IPS DF 19.7 (cell line): ENCODE measurements at places on chromosomes 12 and 14.

DNA sequence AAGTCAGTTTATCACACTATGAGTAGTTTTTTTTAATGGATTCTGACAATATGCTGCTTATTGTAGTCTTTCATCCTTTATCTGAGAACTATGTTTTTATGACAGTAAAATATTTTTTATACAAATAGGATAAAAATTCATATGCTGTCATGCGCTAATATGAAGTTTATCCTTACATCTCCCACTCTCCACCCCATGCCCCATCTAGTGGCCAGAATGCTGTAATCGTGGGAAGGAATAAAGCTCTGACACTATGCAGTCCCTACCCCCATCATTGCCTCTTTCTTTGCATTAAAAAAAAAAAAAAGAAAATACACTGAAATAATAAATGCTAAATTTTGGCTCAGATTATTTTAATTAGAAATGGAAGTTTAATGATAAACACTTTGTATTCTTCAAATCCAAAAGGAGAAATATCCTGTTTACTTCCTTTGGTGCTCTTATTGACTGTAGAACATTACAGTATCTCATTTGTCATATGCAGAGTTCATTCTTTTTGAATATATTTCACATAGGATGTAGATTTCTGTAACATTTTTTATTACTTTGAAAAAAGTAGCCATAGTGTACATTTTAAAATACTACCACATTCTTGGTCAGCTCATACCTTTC is 145.9 kb upstream of the SLCO1C1 start:
- DNase-seq, result no peak

DNA sequence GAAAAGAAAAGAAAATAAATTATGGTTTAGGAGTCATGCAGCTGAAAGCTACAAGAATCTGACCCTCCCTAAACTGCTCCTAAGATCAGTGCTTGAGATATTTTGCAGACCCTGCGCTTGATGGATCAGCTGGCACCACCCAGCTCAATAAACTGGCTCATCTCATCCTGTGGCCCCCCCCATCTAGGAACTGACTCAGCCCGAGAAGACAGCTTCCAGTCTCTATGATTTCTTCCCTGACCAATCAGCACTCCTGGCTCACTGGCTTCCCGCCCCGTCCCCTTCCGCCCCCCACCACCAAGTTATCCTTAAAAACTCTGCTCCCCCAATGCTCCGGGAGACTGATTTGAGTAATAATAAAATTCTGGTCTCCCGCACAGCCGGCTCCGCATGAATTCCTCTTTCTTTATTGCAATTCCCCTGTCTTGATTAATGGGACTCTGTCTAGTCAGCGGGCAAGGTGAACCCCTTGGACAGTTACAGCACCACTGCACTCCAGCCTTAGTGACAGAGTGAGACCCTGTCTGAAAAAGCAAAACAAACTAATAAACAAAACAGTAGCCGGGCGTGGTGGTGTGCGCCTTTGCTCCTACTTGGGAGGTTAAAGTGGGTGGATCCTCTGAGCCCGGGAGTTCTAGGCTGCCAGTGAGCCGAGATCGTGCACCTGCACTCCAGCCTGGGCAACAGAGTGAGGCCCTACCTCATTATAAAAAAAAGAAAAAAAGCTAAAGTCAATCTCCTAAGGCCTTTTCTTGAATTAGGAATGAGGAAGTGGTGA is 24.5 kb upstream of the SPTLC2 start:
- DNase-seq, result no peak

- no peak for DNase-seq
These were observed 1621.5 kb upstream of the FLRT2 start for GRCh38 chr14:83908419-83908818.

DNA sequence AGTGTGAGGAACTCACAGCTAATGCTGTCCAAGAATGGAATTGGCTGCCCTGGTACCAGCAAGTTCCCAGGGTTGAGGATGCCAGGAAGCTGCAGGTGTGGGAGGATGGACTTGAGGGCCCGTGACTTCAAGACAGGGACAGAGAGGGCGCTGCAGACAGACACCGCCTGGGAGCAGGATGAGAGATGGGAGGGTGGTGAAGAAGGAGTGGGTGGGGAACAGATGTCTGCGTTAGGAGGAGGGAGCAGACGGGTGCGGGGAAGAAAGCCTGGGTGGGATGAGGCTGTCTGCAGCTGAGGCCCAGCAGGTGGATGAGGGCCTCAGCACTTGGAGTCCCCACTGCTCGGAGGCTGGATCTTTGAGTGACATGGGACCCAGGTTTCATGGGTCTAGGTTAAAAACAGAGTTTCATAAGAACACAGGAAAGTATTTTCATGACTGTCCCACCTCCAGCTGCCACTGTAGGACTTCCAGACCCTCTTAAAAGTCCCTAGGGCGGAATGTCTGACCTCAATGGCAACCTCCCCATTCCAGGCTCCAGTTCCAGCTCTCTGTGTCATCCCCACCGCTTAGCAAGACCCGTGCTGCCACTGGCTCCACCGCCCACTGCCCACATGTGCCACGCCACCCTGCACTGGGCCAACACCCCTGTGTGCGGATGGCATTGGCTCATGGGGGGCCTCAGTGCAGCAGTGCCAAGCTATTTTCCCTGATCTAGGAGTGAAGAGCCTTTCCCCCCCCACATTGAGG is 70.3 kb upstream of the SCN8A start:
- DNase-seq, result no peak

- no peak for DNase-seq
These were observed 111.0 kb downstream of the BEGAIN start for GRCh38 chr14:100476012-100476822.

DNA sequence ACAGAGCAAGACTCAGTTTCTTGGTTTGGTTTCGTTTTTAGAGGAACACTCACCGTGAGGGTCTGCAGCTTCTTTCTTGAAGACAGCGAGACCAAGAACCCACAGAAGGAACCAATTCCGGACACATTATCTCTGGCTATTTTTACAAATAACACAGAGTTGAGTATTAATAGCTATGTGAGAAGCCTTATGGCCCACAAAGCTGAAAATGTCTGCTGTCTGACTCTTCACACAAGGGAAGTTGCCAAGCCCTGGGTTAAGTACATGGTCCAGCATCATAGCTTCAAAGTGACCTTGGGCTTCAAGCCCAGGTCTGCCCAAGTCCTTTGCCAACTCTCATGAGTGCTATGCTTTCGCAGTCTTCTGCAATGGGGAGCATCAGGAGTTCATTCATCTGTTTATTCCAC is 2.6 kb upstream of the LGMN start:
- DNase-seq, result no peak

DNA sequence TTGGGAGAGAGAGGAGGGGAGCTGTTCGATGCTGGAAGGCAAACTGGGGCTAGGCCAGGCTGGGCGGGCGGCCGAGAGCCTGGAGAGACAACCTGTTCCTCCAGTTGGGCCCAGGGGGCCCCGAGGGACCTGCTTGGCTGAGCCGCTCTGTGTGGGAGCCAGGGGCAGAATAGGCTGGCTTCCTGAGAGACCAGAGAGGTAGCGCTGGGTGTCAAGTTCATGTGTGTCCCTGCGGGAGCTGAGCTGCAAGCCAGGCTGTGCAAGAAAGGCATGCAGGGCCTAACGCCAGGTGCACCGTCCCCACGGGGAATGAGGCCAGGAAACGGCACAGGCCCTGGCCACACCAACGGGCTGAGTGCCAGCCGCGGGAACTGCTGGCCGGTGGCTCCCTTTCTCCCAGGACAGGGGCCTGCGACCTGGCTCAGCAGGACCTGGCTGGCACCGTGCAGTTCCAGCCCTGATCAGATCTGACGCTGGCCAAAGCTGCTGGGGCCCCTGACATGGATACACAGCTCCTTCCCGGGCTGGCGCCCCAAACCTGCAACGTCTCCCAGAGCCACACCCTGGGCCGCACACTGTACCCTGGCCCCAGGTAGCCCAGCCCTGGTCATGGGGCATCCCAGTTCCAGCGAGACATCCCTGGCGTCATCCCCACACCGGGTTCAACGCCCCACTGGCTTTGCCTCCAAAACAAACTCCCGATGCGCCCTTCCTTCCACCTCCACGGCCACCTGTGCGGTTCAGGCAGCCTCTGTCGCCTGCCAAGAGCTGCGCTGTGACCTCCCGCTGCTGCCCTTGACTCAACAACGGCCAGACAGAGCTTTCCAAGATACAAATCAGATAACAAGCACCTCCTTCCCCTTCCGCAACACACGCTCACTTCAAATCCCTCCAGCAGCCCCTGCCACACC is 65.0 kb downstream of the RFLNA start:
- no peak for DNase-seq

GRCh38 chr14:94787092-94787491 is 17.2 kb upstream of the GSC start:
- no peak for DNase-seq

DNA sequence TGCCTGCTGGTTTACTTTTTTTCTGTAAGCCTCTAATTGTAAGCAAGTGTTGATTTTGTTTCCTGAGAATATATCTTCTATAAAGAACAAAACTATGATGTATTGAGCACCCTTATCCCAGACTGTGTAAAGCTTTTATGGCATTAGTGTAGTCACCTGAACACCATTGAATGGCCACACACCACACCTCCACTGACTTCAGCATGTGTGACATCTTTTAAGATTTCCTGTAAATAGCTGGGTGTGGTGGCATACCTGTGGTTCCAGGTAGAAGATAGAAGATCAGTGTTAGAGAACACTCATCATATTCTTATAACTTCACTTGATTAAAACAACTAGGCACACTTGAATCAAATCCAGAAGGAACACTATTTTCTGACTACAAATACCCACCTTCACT is 51.3 kb downstream of the WBP11 start:
- DNase-seq, result no peak

- DNase-seq, result no peak
These were observed 33.1 kb upstream of the ETFBKMT start for GRCh38 chr12:31626270-31626995.

DNA sequence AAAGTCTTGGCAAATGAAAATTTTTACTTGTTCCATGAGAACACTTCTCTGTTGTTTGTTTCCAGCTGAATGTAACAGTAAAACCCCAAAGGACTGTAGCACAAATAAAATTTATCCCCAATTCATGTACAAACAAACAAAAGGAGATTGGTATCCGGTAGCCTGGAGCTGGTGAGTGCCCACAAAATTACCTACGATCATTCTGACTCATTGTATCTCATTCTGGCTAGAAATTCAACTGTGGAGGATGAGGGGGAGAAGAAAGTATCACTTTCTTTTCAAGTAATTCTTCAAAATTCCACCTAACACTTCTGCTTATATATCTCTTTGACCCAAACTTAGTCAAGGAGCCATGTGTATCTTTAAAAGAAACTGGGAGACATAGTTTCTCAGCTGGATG is 268.5 kb downstream of the ALG10B start:
- no peak for DNase-seq

- DNase-seq, result peak; percentile 52
These were observed 37.1 kb upstream of the FOXJ2 start for GRCh38 chr12:7995266-7995963.

GRCh38 chr14:39217214-39217879 is 16.4 kb upstream of the MIA2 start:
- DNase-seq, result no peak

DNA sequence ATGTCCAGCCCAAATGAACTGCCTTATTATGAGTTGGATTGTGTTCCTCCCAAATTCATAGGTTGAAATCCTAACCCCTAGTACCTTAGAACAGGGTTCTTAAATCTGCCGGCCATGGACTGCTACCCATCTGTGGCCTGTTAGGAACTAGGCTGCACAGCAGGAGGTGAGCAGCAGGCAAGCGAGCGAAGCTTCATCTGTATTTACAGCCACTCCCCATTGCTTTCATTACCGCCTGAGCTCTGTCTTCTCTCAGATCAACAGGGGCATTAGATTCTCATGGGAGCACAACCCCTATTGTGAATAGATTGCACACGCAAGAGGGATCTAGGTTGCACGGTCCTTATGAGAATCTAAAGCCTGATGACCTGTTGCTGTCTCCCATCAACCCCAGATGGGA is 9.8 kb upstream of the EML5 start:
- DNase-seq, result no peak

GRCh38 chr12:52122540-52122871 is 43.0 kb downstream of the SMIM41 start:
- DNase-seq, result no peak

DNA sequence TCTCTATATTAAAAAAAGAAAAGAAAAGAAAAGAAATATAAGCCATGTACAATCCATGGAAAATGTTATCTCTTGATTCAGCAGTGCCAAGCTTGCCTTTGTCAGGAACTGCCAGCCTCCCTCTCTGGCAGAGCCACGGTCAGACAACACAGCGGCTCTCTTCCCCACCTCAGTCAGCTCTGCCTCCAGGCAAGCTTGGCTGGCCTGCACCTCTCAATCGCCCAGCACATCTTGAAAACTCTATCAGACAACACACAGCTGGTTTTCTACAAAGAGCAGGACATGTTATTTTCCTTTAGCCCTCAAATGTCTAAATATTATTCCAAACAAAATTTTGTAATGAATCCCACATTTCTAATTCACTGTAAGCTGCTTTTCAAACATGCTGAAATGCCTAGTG is 20.0 kb upstream of the GCH1 start:
- DNase-seq, result no peak

DNA sequence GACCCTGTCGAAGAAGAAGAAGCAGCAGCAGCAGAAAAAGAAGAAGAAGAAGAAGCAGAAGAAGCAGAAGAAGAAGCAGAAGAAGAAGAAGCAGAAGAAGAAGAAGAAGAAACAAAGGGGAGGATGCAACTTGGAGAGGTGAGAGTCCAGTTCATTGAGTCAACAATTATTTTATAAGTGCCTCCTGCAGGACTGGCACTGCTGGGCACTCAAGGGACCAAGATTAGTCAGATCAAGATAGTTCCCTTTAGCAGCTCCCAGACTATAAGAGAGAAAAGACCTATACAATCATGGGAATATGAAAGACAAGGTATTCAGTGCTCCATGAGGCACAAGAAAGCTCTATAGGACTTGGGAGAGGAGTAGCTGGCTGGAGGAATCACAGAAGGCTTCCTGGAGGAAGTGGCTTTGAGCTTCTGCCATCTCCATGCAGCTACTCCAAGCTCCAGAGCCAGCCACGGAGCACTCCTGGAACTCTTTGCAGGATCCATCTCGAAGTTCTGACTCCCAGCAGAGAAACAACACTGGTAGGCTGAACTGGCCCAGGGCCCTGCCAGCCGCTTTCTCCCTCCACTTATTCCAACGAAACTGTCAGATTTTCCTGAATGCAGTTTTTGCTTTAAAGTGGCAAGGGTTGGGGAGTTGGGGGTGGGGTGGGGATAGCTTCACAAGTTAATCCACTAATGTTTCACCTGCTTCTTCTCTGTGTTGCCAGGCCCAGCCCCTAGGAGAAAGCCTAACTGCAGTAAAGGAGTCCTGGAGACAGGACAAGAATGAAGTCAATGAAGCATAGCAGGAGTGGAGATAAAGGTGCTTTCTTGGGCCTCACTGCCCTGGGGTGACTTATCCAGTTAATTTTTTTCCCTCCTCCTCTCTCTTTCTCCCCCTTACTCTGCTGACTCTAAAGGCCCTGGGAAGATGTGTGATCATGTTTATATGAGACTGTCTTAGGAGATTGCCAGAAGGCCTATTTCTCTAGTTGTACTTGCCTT is 140.1 kb upstream of the PARP11 start:
- DNase-seq, result no peak

GRCh38 chr12:79191391-79191790 is 326.8 kb downstream of the SYT1 start:
- DNase-seq, result no peak
